ENCODE measurements at places on chromosomes 13 and 19. TPM values are rescaled to one million over a fixed set of nuclear protein-coding genes. Genes with fewer than 3 reads are reported as not detected.

Gene LRRC63
- 0.14 TPM for total RNA-seq

DNA sequence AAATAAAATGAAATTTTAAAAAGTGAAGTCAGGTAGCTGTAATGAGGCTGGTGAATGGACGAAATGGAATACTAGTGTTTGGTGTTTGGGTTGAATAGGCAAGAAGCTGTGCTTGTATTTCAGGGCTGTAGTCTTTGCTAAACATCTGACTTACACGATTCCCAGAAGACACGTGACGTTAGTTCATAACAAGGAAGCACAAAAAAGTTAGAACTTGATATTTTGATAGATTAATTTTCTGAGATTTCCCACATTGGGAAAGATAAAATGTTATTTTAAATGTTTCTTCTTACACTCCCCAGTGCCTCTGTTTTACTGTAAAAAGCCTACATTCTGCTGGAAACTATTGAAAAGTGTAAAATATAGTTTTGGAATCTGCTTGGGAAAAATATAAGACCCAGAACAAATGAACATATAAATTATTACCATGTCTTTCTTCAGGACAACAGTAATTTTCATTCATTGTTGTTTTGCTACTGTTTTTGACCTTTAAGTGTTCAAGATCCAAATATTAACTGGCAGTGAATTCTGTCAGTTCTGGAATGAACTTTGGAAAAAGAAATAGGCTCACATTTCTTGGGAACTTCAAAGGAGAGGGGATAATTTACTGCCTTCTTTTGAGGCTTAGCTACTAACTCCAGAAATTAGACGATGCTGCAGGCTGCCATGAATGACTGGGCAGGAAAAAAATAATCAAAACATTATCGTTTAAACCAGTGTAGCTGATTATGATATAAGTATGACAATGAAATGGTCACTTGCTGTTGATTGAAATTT, 241.3 kb downstream of the SLITRK6 start:
- DNase-seq: no peak

GRCh38 chr13:109576331-109576813, 210.0 kb downstream of the IRS2 start:
- DNase-seq: no peak

Gene SLC10A2
- total RNA-seq: not detected

DNA sequence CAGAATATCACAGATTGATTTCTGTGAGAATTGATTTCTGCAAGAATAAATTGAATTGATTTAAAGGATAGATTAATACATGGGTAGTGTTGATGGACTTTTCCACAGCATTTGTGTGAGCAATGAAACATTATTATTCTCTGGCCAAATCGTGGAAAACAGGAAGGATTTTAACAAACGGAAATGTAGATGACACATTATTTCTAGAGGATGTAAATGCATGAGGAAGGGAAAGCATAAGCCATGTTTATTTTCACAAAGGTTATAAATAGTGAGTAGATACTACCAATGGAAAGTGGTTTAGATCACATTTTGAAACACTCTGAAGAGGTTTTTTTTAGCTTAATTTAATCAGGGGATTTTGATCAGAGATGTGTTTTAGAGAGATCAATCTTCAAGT, 1534.6 kb upstream of the MIR17HG start:
- DNase-seq: no peak

- DNase-seq: no peak
These were observed 10.5 kb downstream of the NECTIN2 start for GRCh38 chr19:44856421-44857083.
